ENCODE measurements at places on chromosomes 16 and 17.

GRCh38 chr17:413706-414380, 61.2 kb upstream of the RPH3AL start:
- DNase-seq: no peak

DNA sequence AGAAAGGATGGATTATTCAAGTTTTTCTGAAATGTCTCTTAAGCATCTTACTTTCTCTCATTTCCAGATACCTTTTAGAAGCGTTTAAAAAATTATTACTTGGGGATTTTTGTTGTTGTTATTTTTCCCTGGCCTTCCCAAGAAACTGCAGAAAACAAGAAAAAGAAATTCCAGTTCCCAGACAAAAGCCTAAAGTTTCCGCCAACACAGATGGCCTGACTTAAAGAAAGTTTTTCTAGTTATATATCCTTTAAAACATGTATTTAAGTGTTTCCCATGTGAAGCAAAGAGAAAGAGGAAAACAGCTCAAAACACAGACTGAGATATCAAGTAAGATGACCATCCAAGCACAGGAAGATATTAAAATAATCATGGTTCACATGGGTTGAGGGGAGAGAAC, 401.7 kb upstream of the MAF start:
- DNase-seq: no peak

DNA sequence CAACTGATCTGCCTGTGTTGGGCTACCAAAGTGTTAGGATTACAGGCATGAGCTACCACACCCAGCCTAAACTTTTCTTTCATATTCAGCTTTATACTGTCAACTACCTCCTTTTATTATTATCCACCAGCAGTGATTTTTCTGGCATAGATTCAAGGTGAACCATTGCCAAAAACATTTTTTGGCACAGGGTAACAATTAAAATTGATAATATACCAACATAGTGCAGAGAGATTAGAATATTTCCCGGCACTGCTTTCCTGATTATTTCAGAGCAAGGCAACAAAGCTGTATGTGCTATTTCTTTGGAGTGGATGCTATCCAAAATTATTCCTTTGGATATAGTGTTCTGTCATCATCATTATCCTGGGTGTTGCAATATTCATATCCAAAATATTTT, 781.6 kb upstream of the SOX9 start:
- no peak for DNase-seq

- no peak for DNase-seq
Measured at GRCh38 chr17:46152423-46152822, 40.8 kb downstream of the KANSL1 start.

DNA sequence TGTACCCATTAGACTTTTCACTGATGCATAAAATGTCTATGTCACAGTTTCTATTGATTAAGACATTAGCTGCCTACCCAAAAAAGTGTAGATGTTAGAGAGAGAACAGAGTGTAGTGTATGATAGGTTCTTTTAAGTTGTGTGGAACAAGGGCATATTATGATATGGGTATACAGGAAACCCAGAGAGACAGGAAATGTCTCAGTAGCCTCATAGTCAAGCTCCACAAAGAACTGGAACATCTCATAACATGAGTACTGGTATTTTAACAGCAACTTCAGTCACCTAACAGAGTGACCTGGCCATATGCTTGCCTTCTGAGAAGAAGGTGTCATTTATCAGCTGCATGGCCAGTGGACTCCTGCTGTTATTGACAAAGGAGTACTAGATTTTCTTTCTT, 128.1 kb downstream of the RGS9 start:
- no peak for DNase-seq

DNA sequence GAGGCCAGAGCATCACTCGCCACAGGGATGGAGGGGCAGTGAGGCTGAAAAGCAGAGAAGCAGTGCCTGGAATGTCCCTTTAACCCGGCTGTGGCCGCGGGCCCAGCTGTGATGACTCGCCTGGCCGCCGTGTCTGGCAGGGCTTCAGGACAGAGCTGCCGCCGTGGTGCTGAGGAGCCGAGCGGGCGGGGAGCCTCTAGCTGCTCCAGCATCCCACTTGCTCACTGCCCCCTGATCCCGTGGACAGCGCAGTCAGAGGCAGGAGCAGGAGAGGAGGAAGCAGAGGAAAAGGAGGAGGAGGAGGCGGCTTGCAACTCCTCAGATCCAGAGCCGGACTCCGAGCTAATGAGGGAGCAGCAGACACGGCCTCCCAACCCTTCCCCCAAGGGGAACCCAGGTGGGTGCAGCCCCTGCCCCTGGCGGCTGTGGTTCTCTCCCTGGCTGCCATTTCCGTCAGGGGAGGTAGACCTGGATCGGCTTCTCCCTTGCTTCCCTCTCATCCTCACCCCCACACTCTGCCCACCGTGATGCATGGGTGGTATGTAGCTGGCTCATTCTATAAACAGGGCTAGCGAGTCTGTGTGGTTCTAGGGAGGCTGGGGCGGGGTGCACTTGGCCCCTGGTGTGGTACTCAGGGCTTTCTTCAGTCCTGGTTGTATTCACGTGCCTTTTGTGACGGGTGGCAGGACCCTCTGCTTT, 165.7 kb downstream of the CMIP start:
- no peak for DNase-seq

DNA sequence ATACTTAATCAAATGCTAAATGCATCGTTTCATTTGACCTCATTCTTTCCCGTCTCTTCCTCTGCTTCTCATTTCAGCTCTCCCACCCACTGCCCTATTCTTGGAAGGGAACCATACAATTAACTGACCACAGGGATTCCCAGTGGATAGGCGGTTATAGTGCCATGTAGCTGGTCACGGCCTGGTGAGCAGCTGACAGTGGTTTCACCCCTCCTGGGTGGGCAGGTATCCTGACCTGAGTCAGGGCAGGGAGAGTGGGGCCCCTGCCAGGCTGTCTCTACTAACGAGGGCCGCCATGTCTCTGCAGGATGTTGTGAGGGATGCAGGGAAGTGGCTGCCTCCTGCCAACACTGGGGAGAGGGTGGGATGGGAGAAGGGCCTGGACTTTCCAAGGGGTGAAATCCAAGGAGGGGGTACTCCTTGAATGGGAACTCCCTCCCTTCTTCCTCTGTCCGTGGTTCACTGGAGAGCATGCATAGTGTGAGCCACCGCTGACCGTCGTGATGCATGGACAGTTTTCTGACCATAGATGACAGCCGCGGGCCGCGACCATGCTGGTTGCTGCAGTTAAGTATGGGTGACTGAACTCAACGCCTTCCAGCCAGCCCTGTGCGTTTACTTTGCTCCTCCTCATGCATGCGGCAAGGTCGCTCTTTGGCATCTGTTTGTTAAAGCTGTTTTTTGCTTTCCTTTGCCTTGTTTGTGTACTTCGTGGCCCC, 95.9 kb downstream of the RPTOR start:
- DNase-seq: no peak

GRCh38 chr16:4378161-4378666, 6.6 kb downstream of the VASN start:
- DNase-seq: no peak

DNA sequence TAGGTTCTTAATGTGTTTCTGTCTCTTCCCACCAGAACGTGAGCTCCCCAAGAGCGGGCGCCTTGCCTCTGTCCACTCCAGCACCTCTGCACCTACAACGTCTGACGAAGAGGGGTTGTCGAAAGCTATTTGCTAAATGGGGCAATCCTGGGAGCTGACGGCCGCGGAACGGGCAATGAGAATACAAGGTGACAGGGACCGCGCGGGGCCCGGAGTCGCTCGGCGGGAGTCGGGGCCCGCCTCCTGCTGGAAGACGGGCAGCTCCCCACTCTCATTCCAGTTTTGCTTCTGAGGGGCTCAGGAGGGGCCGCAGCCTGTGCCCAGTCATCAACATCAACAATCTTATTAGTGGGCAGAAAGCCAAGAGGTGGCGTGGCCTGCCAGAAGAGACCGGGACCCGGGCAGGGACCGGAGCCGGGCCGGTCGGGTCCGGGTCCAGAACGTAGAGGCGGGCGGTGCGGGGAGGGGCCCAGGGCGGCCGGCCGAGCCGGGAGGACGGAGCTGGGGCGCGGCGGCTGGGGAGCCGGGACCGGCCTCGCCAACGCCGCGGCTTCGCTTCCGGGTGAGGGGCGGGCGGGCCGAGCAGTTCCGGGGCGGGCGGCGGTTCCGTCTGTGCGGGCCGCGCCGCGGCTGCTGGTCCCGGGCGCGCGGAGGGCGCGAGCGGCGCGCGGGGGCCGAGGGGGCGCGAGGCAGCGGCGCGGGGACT, at the start of gene MOSMO:
Gene MOSMO, plus strand, starts transcription at position 603 of the 706 bp plus-strand sequence. CDS start 191 bp downstream, outside the sequence.
- no peak for DNase-seq

DNA sequence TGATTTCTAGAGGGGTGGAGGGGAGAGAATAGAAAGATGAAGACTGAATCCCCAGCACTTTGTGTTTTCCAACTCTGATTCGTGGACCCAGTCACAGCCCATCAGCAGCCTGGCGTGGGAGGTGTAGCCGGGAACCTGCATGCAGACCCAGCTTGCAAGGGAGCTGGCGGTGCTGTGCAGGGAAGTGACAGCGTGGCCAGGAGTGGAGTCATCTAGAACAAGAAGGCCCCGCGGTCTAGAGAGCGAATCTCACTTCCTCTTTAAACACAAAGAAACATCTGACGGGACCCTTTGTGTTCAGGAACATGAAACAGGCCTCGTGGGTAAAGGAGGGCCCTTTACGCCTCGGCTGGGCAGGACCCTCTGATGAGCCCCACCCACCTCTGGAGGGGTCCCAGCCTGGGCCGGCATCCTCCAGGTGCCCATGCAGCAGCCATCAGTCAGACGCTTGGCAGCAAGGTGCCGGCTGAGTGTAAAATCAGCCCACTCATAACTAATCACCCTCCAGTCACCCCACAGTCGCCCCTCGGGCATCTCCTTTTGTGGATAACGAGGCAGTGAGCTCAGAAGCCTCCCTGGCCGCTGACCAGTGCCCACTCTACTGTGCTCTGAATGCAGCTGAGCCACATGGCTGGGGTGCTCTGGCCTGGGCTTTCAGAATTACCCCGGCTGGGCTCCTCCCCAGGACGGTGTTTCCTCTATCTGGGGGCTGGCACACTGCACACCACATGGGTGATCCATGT, 4.4 kb downstream of the SNAI3 start:
- DNase-seq: no peak

DNA sequence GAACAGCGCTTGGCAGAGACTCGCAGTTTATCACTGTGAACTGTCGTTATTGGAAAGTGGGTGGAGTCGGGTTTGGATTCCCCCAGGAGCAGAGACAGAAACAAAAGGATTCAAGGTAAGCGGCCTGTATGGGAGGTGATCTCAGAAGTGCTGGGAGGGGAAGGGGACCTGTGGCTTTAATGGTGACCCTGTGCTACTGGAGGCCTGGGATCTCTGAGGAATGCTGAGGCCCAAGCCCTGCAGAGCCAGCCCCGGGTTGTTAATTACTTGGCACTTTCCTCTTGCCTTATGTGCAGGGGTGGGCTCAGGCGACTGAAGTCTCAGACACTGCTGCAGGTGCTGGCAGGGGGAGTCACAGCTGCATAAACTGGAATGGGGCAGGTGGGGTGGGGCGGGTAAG, 27.4 kb downstream of the IRF8 start:
- no peak for DNase-seq

GRCh38 chr16:68940816-68941215, 97.5 kb downstream of the TANGO6 start:
- no peak for DNase-seq

- DNase-seq: no peak
Measured at GRCh38 chr16:23448392-23448791, 4.6 kb downstream of the COG7 start.

GRCh38 chr17:39647256-39647655, 10.3 kb downstream of the STARD3 start:
- DNase-seq: no peak

GRCh38 chr17:39562976-39563375, 44.7 kb downstream of the NEUROD2 start:
- DNase-seq: no peak

DNA sequence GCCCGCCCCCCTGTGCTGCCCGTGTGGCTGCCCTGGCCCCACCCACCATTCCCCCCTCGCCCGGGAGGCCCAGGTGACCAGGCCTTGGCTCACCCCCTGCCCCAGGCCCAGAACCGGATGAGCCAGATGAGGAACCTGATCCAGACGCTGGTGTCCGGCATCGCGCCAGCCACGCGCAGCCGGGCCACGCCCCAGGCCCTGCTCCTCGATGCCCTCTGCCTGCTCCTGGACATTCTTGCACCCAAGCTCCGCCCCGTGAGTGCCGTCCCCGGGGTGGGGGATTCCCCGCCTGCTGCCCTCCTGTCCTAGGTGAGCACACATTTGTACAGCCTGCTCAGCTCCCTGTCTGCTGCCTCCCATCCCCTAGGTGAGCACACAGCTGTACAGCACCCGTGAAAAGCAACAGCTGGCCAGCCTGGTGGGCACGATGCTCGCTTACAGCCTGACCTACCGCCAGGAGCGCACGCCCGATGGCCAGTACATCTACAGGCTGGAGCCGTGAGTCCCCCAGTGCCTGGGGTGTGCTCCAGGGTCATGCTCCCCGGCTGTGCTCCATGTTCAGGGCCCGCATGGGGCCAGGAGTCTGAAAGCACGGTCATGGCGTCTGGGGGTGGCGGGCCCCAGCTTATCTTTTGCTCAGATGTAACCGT, 4.8 kb downstream of the GNG13 start:
- DNase-seq: no peak

- DNase-seq: no peak
Measured at GRCh38 chr16:62530426-62530825, 494.2 kb upstream of the CDH8 start.

DNA sequence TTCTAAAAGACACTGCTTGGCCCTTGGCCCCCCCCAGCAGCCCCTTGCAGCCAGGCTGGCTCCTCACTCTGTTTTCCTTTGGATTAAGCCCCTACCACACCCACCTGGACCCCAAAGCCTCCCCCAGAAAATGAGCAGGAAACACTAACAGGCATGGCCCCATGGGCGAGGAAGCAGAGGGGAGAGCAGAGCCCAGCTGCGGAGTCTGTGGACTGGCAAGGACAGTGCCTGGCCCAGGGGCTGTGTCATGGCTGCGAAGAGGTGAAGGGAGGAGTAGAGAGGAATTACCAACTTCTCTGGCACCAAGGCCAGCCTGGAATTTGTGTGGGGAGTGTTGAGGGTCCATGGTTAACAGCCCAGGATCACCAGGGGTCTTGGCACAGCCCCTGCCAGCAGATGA, 47.4 kb downstream of the MRC2 start:
- DNase-seq: no peak

- no peak for DNase-seq
Measured at GRCh38 chr16:4426021-4426684, 485 bp downstream of the DNAJA3 start.

DNA sequence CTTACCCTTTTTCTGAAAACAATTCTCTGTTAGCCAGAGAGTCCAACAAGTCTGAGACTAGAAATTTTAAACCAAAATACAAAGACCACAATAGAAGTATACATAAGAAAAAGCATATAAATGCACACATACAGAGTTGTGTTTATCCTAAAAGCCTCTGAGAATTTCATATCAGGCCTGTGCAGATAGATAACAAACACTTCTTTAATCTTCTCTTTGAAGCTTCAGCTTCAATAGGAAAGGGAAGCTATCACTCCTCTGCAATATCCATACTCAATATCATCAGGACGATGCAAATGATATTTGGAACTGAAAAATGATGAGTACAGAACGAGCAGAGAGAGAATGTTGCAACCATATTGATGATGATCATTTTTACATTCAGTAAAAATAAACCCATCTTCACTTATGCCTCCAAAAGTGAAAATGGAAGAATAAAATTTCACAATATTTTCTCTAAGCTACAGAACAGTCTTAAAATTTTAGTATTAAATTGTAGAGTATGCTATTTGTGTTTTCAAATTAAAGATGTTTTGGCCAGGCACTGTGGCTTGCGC, 61.6 kb downstream of the SKAP1 start:
- DNase-seq: no peak
